ENCODE measurements at places on chromosomes 12 and 14. TPM values are rescaled to one million over a fixed set of nuclear protein-coding genes. Genes with fewer than 3 reads are reported as not detected.

DNA sequence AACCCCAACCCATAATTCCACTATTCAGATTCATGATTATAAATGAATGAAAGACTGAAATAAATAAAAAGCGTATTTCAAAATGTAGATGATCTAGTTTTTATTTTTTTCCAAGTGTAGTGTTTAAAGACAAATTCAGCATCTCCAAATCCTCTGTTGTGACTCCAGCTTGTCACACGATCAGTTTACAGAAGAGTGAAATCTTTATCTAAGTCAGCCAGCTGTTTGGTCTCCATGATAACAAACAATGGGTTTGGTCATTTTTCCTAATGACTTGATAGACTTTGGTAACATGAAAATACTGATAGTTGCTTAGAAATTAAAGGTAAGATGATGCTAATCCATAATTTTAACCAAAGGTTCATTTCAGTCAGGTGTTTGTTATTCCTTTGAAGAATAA, 114.5 kb upstream of the RASSF8 start:
- H3K27ac ChIP-seq, result no peak overlapping the region
- no peak overlapping the region for H3K4me3 ChIP-seq
- H3K4me1 ChIP-seq, result no peaks in the 10 kb centered on the region
- DNase-seq, result no peak
- no peaks in the 10 kb centered on the region for H3K36me3 ChIP-seq
- no peaks in the 10 kb centered on the region for H3K27me3 ChIP-seq

DNA sequence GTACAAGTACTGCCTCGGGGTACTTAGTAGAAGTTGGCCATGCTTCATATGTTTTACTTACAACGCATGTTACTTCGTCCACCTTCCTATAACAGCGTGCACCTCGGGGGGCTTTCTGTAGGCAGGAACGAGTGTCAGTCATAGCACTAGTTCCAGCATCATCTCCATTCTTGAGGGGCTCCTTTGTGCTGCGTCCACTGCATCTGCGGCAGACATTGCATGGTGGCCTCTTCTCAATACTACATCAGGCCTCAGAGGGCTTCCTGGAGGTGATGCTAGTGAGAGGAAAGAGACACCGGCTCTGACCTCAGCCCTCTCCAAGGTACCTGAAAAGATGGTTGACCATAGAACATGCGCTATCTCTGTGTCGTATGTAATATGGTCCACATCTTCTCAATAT, 121.2 kb upstream of the RTL1 start:
- no peaks in the 10 kb centered on the region for H3K4me1 ChIP-seq
- peaks cover 15% of the 10 kb centered on the region for H3K27me3 ChIP-seq
- DNase-seq, result no peak
- H3K27ac ChIP-seq, result no peak overlapping the region
- H3K4me3 ChIP-seq, result no peak overlapping the region

The DBX2 gene
- not detected for total RNA-seq

DNA sequence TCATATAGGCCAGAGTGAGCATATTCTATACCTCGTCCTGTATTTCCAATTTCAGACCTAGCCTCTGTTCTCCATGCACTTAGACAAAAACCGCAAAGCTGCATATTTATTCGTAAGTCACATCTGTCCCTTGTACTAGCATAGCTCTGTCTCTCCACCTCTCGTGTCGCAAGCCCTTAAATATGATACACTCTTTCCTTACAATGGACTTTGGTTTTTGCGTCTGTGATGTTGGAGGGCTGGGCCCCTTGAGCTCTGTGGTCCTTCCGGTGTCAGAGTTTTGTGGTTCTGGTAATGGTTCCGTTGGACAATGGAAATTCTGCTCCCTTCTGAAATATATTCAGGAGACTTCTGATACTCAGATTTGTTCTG, 11.3 kb downstream of the PRKCH start:
- DNase-seq, result peak; percentile 52
- peaks cover 82% of the 10 kb centered on the region for H3K4me1 ChIP-seq
- H3K27me3 ChIP-seq, result no peaks in the 10 kb centered on the region
- H3K4me3 ChIP-seq, result peak overlapping the region; percentile 72
- peak overlapping the region; percentile 97 for H3K27ac ChIP-seq
- peaks cover 40% of the 10 kb centered on the region for H3K36me3 ChIP-seq

DNA sequence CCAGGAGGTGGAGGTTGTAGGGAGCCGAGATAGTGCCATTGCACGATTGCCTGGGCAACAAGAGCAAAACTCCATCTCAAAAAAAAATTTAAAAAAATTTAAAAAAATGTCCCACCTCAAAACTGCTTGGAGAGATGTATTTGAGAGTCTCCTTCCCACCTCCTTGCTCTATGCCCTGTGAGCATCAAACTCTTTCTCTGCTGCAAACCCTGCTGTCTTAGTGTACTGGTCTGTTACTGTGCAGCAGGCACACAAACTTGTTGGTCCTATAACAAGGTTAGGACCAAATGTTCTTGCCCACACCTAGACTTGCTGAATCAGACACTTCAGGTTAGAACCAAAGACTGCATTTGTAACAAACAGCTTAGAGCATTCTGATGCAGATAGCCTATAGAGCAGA, 153.5 kb upstream of the FUT8 start:
- no peak overlapping the region for H3K4me3 ChIP-seq
- H3K36me3 ChIP-seq, result peaks cover 2% of the 10 kb centered on the region
- no peak for DNase-seq

The FAM161B gene
- 1.4 TPM for total RNA-seq

DNA sequence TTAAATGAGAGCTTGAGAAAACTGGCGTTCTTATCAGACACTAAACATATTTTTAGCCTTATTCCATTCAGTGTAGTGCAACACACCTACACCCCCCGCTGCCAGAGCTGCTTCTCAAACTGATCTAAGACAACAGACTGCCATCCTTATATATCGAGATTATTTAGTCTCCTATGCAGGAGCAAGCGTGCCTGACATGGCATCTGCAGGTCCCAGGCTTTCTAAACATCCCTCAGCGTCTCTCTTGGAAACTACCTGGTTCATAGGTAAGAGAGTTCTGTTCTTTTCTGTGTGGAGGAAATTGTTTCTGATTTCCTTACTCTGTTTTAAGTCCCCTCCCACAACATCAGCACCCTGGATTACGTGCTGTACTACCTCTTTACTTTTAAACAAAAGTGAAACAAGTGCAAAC, 117.1 kb upstream of the PTPRB start:
- H3K36me3 ChIP-seq, result no peaks in the 10 kb centered on the region
- no peak overlapping the region for H3K4me3 ChIP-seq
- peaks cover 2% of the 10 kb centered on the region for H3K27me3 ChIP-seq
- DNase-seq, result no peak
- H3K4me1 ChIP-seq, result no peaks in the 10 kb centered on the region

- DNase-seq, result peak; percentile 12
- H3K36me3 ChIP-seq, result peaks cover 19% of the 10 kb centered on the region
- no peaks in the 10 kb centered on the region for H3K27me3 ChIP-seq
- H3K4me3 ChIP-seq, result no peak overlapping the region
- H3K27ac ChIP-seq, result no peak overlapping the region
- H3K4me1 ChIP-seq, result peaks cover 24% of the 10 kb centered on the region
Observed at GRCh38 chr12:57342207-57342691, 88.6 kb downstream of the R3HDM2 start.

Measured in activated CD4-positive, alpha-beta memory T cell treated with anti-CD3 and anti-CD28 coated beads for 36 hours (primary cell).